NCI-H1105 (cell line): ENCODE measurements at places on chromosomes 16 and 17.

DNA sequence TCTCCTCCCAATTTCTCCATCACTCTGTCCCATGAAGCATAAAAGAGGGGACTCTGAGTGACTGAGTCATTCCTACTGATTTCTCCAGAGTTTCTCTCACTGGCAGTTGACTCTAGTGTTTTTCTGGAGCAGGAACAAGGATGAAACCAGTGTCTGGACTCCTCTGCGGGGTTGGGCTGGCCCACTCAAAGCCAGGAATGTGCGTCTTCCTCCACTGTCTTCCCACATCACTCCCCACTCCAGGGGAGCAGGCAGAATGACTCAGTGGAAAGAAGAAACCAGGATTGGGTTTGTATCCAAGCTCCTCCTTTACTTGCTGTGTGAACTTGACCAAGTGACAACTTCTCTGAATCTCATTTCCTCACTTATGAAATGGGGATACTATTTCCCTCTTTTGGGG lies 497.5 kb upstream of the SALL1 start:
- no peak for DNase-seq

- no peak for DNase-seq
These were observed 2.0 kb downstream of the P4HB start for GRCh38 chr17:81858170-81858966.

- no peak for DNase-seq
These were observed 24.8 kb downstream of the CD300LF start for GRCh38 chr17:74687886-74688285.

DNA sequence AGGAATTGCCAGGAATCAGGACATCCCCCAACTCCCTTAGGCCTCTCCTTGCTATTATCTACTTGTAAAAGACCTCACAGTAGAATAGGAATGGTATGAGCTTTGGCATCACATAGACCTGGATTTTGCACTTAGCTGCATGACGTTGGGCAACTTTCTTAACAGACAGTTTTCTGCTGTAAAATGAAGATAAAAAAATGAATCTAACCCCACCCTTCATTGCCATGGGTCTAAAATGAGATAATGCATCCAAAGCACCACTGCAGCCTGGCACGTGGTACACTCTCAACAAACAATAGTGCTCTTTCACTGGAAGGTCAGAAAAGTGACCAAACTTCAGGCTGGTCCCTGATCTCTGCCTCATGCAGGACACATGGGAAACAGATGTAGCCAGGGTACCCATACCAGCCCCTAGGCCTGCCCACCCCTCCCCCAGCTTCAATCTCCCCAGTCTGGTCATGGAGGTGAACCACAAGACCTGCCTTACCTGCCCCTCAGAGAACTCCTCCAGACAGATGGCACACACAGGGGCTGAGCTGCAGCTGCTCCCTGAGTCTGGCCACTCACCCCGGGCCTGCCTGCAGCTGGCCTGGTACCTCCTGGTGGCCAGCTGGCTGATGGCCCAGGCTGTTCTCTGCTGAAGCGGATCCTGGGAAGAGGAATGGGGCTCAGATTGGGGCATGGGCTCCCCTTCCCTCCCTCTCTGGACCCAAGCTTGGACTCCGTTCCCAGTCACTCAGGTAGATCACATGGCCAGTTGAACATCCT lies 8.5 kb upstream of the SUPT4H1 start:
- DNase-seq: no peak

DNA sequence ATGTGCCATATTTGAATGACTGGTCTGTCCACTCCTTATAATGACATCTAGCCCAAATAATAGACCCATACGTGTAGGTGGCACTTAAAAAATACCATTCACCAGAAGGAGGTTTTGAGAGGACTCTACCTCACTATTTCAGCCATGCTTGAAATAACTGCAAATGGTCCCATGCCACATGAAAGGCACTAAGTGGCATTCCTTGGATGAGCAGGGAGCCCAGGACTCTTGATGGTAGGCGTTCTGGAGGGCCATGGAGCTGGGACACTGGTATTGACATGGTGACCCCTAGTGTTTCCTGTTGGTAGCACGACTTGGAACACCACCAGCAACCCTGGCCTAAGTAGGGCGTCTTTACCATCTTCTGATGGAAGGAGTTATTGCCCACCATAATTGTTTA lies 148.7 kb upstream of the ZFHX3 start:
- no peak for DNase-seq

GRCh38 chr17:32529604-32530003 lies 42.8 kb downstream of the CDK5R1 start:
- DNase-seq: peak; percentile 54

DNA sequence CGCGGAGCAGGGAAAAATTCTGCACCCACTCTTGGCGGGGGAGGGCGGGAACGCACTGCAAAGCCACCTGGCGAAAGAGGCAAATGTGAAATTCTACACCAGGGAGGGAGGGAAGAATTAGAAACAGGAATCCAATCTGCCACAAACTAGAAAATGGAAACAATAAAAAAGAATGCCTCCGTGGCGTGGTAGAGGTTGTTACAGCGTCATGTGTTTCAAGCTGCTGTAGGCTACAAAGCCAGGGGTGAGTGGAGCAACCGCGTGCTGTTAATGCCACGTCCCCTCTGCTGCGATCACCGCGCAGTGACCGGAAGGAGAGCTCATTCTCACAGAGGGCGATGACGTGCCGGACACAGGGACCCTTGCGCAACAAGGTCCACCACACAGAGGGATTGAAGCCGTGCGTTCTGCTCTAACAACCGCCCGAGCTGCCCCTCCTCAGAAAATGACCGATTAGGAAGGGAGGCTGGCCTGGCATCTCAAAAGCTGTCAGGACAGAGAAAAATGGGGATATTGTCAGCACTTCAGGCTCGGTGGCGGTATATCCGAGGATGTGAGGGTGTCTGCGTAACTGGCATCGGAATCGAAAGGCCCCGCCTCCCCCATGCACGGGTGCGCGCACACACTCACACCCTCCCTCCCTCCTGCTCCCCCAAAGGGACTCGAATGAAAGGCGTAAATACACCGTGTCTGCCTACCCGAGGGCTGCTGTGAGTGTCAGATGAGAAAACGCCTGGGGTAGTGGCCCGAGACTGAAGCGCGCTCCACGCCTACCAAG lies 70.8 kb upstream of the TNRC6C start:
- DNase-seq: peak; percentile 37
